ENCODE measurements at places on chromosomes 11 and 22. TPM values are rescaled to one million over a fixed set of nuclear protein-coding genes. Genes with fewer than 3 reads are reported as not detected.

PGA3 gene
- not detected for total RNA-seq

DNA sequence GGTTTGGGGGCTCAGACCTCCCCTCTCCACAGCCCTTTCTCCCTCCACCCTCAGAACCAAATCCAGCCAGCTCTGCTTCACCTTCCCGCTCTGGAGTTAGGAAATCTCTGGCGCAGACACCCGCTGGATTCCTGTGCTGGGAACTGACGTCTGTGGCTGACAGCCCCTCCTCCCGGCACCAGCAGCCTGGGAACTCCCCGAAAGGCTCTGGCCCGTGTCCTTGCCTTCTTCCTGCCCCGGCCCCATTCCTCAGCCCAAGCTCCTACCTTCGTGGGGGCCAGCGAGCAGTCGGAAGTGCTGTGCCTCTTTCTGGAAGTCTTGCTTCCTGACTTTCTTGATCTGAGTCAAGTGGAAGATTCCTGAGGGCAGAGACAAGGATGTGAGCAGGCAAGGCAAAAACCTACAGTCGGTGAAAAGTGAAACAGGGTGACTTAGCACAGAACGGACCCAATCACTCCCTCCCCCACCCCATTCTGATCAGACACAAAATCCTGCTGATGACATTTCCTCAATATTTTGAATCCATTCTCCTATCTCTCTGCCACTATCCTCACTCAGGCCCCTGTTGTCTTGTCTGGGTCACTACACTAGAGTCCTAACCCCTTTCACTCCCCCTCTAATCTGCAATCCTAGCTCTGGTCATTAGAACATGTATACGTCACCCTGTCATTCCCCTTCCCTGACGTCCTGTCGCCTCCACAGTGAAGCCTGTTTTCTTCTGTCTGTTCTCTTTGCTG is 34.1 kb downstream of the CHRDL2 start:
- no peak for DNase-seq

DNA sequence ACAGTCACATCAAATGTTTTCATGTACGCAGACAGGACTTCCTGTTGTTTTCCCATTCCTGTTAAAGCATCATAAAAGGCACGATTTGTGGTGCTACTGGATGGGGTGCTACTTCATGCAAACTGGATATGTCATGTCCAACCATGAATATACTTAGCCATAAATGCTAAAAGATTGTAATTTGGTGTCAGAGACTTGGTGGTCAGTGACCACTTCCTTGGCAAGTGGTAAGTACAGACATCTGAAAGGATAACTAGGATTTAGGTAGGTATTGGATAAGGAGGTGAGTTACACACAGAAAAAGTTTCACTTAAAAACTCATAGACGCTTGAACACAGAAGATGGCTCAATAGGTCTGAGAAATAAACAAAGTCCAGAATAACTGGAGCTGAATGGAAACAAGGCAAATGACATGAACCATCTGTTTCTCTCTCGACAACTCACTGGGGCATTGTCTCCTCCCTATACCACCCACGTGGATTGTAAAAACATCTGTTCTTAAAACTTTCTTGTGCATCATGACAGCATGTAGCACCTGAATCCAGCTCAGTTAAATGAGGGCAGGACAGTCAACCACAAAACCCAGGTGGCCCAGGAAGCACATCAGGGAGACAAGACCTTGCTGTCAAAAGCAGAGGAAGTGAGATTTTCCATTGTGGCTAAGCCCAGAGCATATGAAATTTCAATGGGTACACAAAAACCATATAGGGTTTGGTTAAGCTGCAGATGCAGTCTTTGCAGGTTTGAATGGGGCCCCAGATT is 22.1 kb upstream of the IGLL5 start:
- DNase-seq, result no peak

GRCh38 chr11:15113381-15113780 is 1.3 kb upstream of the INSC start:
- DNase-seq, result no peak

DNA sequence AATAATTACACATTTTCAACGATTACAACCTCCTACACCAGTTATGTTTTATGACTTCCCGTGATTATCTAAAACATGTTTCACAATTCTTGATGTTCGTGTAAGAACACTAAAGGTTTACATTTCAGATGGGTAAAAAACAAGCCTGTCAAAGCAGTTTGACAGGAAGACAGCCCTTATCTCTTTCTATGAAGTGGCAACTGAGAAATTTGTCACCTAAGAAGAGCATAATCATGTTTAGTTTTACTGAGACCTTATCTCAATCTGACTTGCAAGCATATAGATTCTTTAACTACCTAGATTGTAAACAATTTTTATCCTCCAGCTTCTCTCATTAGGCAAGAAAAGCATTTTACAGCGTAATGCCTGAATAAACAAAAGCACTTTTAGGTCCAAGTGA is 218.4 kb upstream of the ZBED5 start:
- no peak for DNase-seq

- no peak for DNase-seq
Observed at GRCh38 chr11:15580775-15581095, 466.0 kb downstream of the INSC start.

DNA sequence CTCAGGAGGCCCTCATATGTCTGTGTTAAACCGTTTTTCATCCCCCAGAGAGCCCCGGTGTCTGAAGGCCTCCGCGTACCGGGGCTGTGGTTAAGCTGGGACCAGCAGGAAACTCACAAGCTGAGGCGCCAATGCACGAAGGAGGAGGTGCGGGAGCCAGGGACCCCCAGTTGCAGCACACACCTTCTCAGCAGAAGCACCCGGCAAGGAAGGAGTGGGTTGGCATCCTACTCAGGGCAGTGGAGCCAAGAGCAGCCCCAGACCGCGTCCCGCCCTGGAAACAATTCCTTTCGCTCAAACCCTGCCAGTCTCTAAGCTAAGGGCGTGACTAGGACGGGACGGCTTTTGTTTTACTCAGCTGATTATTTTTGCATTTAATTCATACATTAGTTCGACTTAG is 726.9 kb downstream of the BRD1 start:
- DNase-seq, result peak; percentile 36

DNA sequence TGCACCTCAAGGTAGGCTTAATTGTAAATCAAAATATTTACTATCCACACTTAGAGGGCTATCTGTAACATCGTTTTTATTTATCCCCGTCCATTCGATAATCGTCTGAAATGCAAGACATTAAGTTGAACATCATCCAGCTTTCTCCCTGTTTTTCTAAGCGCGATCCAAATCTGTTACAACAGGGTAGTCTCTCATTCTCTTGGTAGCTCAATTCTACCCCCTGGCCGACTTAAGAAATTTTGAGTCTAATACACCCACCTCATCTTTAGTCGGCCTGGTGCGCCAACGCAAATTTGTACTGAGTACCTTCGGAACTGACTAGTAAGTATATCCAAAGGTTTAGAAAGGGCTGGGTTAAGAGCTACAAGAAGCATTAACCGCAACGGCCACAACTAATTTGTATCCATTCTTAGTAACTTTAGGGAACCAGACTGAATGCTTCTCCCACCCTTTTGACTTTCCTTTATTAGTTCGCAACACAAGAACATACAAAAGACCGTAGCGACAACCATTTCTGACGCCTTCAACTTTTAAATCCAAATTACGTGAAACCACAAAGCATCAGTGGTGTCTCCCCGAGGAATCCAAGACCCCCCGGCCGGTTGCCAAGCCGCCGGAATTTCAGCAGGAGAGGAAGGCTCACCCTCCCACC is 1.0 kb upstream of the ZNF143 start:
- no peak for DNase-seq

DNA sequence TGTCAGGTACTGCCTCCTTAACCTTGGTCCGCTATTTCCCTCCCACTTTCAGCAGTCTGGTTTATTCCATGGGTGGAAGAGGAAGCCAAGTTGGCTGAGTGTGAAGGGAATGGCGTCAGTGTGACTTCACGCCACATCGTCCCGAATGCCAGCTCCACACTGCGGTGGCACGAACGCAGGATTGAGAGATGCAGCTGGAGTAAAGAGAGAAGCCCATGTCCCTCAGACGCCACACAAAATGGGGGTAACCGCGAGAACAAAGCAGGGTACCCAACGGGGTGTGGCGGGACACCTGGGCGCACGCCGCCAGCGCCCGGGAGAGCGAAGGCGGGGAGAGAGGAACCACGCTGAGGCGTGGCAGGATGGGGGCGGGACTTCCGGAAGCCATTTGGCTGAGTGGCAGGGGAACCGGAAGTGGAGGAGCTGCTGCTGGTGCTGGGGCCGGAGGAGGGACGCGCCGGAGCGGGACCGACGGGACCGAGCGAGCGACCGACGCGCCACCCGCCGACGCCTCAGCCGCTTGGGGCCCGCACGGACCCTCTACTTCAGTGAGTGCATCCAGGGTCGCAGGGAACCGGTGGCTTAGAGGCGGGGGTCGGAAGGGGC is at the start of gene PAFAH1B2:
TSS of gene PAFAH1B2 (plus strand) at position 417 of the 606 bp plus-strand sequence. CDS start 8,161 bp downstream, outside the sequence.
- peak; percentile 96 for DNase-seq

DNA sequence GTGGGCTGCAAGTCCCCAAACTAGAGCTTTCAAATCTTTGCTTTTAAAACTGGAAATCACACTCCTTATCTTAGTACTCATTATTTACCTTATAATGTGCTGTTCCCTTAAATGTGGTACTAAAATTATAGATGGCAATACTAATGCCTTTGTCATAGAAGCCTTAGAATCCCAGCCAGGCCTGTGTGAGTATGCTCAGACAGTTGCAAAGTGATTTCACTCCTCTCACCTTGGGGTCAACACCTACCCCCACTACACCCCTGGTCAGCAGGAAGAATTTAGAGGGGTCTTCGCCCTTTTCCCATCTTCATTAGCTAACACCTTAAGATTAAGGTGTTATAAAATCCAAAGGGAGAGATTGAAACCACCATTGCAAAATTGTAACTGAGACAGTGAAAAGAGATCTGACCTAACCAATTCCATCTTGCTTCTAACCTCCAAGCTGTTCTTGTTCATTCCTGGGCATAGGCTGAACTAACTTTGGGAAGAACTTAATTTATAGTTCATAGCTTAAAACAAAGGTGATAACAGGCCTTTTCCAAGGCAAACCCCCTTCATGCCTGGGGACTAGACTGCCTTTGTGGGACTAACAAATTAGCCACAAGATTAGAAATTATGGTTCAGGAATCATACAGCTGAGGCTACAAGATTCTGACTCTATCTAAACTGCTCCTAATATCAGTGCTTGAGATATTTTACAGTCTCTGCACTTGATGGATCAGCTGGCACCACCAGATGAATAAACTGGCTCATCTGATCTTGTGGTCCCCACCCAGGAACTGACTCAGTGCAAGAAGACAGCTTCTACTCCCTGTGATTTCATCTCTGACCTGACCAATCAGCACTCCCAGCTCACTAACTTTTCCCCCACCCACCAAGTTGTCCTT is 10.4 kb upstream of the MRPL17 start:
- DNase-seq, result no peak

- DNase-seq, result no peak
Observed at GRCh38 chr11:126864934-126865333, 135.6 kb downstream of the KIRREL3 start.

- no peak for DNase-seq
Observed at GRCh38 chr11:119371778-119372182, 9.7 kb downstream of the USP2 start.

OR52N1 gene
- total RNA-seq, result not detected

Measured in chondrocyte (in vitro differentiated cells).